CD4-positive, alpha-beta T cell (primary cell): ENCODE measurements at places on chromosomes 4 and X. TPM values are rescaled to one million over a fixed set of nuclear protein-coding genes. Genes with fewer than 3 reads are reported as not detected.
A peak's percentile ranks its signal among the peaks of the same experiment; 100 is the strongest.

DNA sequence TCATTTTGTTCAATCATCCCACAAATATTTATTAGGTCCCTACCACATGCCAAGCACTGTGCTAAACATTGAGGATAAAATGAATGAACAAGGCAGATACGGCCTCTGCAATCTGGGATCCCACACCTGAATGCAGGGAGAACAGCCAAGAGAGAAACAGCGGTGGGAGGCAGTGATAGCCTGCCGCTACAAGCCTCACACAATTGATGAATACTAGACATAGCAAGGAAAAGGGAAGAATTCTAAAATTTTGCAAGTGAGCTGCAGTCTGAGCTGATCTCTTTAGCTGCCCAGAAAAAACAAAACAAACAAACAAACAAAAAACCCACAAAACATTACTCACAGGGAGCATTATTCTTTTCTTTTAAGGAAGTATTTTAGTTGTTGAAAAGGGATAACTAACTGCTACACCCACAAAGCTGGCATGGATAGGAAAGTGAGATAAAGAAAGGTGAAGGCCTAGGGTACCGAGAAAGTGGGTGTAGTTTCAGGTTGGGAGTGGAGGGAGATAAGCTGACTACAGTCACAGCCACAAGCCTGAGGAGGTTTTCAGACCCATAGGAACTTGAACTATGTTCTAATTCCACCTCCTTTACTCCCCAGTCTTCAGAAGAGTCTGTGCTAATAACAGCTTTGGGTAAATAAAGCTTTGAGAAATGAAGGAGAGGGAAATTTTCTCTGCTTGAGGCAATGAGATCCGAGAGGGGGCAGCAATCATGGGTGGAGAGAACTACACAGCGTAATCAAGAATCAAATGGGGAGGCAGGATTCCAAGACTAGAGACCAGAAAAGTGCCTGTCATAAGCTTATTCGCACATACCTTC lies 85.4 kb downstream of the SH3RF1 start:
- no peak for DNase-seq

DNA sequence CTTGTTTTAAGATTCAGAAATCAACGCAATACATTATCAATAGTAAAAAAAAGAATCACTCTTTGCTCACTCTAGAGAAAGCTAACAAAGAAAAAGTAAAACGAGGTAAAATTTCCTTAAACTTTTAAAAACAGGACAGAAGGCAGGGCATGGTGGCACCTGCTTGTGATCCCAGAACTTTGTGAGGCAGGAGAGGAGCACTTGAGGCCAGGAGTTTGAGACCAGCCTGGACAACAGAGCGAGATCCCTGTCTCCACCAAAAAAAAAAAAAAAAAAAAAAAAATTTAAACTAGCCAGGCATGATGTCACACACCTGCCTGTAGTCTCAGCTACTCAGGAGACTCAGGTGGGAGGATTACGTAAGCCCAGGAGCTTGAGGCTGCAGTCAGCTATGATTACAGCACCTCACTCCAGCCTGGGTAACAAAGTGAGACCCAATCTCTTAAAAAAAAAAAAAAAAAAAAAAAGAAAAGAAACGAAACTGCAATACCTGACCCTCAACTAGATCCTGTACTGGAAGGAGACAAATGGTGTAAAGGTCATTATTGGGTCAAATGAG lies 3.5 kb downstream of the CCNI start:
- DNase-seq: peak; percentile 73

- DNase-seq: no peak
Measured at GRCh38 chrX:49250578-49250977, 13.9 kb downstream of the FOXP3 start.

DNA sequence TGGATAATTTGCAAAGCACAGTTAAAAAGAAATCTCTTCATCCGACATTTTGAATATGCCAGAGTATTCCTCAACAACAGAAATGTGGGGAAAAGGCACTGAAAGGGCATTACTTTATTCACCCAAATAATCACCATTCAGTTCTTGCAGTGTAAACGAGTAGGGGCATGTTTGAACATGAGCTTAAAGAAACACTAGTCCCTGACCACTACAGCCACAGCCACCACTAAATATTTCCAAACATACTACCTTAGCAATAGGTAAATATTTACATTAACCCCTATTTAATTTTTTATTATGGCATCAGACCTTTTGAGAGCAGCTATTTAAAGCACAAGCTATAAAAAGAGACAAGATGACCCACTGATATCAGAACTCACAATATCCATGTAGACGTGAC lies 27.6 kb downstream of the MCF2 start:
- no peak for DNase-seq

DNA sequence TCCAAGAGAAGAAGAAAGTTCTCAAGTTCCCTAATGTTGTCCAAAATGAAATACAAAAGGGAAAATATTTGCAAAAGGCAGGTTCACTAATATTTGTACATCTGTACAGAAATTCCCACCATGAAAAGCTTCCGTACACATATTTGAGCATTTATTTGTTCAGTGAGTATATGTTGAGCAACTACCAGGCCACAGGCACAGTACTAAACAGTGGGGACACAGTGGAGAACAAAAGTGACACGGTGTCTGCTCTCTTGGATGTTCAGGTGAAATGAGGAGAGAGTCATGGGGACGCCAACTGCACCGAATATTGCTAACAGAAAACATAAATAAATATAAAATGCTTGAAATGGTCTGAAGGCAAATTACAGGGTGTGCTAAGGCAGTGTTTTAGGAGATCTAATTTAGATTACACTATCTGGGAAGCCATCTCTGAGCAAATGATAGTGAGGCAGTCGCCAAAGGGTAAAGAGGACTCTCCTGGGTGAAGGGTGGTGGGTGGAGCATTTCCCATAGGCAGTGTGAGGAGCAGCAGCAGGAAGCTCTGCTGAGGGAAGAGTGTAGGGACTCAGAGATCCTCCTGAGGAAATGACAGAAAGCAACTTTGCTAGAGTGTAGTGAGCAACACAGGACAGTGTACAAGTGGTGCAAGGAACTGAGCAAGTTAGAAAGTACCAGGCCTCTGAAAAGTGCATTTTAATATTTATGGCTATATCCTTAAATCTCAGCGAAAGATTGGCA lies 375.2 kb downstream of the GALNTL6 start:
- no peak for DNase-seq

DNA sequence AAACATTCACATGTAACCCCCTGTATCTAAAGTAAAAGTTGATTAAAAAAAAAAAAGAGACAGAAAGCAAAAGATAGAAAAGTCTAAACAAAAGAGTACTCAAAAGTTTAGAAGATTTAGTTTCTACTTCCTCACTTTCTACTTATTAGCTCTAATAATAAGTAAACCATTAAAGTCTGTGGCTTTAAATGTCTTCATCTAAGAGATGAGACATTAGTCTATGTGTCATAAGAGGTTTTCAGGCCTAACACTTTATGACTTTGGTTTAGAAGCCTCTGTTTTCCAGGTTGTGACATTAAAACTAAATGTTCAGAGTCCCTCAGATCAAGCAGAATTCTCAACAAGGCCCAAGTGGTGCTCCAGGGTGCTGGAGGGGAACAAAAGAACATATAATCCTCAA lies 42.2 kb upstream of the GUCY1A1 start:
- no peak for DNase-seq

GRCh38 chr4:26130173-26130572 lies 190.6 kb upstream of the RBPJ start:
- DNase-seq: no peak

GRCh38 chrX:55867708-55868107 lies 150.2 kb downstream of the RRAGB start:
- DNase-seq: no peak

DNA sequence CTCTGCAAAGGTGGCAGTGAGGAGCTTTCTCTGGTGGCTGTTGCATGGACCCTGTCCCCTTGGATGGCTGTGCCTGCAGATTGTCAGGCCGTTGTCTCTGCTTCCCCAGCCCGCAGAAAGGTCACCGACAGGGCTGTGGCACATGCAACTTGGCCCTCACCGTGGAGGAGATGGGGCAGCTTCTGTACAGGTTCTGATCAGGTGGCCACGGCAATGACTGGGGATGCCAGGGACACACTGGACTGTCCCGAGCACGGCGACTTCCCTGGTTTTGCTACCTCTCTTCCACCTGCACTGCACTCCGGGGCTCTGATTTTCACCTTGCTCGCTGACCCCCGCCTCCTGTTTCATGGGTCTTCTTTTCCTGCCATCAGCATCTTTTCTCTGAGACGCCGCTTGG lies 43.5 kb downstream of the DCTD start:
- no peak for DNase-seq

GPR82 gene
- total RNA-seq: not detected

INTU gene
- total RNA-seq: not detected

ASB9 gene
- not detected for total RNA-seq

PAGE2 gene
- total RNA-seq: not detected

CLDN24 gene
- total RNA-seq: not detected
